Activated gamma-delta T cell treated with anti-CD3 and anti-CD28 coated beads, Interleukin-2, amount 50 U/mL, for 16 hours (primary cell): ENCODE measurements at places on chromosomes 4 and X.

DNA sequence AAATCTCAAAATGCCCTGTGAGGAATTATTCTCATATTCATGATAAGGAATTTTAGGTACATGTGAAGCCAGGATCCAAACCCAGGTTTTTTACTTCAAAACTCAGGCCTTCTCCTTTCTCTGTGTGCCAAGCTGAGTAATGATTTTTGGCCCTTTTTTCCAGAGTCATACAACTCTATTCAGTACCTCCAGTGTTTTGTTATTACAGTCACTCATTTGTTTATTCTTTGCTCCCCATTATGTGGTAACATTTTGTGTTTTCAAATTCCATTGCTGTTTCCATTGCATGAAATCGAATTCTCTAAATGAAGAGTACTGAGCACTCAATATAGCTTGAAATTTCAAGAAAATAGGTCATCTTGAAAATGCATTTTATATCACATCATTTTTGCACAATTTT is 315.4 kb downstream of the NR3C2 start:
- no peak for DNase-seq

DNA sequence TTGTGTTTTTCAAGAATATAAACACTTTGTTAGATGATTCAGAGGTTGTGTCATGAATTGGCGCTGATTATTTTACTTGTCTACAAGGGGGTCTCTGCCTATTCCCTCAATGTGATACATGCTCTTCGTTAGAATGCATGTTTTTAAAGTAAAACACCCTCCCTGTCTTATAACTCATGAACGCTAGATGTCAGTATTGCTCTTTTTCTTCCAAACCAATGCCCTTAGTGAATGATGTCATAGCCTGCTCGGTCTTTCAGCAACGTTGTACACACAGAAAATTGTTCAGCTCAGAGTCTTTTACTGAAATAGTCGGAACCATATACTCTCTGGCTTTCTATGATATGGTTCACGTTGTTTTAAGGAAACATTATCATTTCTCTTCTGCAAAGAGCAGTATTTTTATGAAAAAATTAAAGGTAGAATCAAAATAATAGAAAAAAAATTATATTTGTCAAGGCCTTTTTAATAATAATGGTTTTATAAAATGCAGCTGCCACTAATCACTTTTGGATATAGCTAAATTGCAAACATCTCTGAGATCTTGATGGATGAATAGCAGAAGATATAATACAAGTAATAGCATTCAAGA is 292.9 kb downstream of the TLL1 start:
- DNase-seq = no peak

- no peak for DNase-seq
Observed at GRCh38 chr4:25441519-25442117, 64.6 kb downstream of the ANAPC4 start.

DNA sequence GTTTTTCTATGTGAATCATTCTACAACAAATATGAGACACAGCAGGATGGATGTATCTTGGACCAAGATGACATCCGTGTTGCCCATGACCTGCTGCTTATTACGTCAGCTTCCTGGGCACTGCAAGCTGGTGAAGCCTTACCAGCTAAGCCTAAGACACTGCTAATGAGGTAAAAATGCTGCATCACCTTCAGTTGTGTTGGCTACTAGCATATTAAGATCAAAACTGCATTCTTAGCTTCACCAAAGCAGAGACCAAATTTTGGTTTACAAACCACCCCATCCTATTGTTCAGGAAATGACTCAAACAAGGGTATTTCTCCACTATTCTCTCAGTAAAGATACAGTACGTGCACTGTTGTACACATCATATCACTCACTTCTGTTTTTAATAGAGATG is 50.3 kb downstream of the MAML3 start:
- DNase-seq = no peak

GRCh38 chr4:27720010-27720766 is 859.5 kb downstream of the STIM2 start:
- no peak for DNase-seq

DNA sequence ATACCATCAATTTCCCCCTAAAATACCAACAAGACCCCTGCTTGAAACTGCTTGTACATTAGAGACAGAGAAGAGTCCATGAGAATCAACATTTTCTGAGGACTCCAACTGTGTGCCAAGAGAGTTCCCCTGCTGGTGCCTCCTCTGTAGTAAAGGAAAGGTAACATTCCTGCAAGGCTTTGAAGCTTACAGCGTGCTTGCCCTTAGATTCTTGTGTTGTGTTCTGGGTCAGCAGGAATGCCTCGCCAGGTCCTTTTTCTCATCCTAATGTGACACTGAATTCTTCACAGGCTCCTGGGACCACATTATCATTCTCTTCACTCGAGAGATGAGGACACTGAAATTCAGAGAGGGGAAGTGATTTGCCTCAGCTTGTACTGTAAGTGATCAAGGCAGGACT is 9.7 kb upstream of the EOLA2 start:
- DNase-seq = no peak

- DNase-seq = no peak
Observed at GRCh38 chr4:179040259-179040658, 1598.0 kb upstream of the AGA start.

DNA sequence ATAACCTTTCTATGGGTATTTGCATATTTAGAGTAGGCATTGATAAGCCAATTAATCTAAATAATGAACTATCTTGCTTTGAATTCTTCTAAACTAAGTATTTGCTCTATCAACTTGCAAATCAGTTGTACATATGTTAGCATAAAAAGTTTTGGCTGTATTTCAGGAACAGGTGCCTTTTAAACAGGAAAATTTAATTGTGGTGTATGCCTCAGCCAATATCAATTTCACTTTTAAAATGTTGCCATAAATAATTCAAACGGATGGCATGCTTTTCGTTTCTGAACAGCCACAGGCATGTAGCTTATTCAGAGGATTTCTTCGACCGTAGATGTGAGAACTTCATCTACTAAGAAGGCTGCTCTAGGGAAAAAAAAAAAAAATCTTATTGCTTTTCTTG is 99.9 kb downstream of the DCLK2 start:
- DNase-seq = no peak

DNA sequence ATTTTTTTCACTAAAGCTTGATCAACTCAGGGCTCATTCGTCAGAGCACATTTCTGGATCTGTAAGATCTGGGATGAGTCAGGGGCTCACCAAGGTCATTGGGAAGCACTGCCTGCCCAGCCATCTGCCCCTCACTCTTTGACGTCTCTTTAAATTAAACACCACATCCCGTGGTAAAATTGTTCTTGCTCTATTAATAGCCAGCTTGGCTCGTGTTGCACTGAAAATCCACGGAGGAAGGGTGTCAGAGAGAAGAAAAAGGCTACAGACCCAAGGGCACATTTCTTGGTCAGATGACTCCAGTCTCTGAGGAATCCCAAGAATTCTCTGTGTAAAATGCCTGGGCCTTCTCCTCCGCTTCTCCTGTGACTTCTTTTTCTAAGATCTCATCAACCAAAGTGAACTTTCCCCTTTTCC is 45.7 kb upstream of the GATB start:
- DNase-seq = no peak

DNA sequence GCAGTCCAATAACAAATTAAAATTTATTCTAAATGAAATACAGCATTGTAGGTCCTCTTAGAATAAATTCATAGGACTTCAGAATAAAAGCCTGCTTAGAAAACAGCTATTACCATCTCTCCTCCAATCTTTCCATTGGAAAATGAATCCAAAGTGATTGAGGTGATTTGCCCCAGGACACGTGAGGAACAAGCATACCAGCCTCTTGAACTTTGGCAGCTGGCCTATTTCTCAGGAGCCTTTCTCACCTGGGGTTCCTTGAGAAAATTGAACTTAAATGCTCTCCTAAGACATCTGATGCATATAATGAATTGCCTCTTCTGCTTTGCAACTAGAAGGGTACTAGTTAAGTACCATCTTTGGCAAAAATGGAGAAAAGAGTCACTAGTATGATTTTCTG is 13.5 kb downstream of the ARHGAP24 start:
- DNase-seq = no peak

DNA sequence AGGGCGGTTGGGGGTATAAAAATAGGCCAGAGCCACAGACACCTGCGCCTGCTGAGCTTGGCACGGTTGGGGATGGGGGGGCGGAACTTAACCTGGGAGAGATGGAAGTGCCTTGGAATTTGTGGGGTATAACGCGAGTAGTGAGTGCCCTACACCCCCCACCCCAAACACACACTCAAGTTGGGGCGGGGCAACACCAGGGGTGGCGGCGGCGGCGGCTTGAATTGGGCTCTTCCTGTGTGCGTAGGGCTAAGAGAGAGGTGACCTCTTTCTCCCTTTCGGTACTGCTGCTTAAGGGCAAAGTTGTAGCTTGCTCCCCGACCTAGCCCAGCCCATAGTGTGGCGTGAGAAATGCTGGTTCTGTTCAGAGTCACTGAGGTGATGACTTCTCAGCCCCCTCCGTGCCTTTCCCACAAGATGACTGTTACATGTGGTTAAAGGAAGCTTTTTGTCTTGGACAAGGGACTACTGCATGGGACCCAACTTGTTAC is 839 bp downstream of the STK26 start:
- peak; percentile 31 for DNase-seq
